ENCODE measurements at places on chromosomes 5 and 9.

GRCh38 chr9:134340475-134341160 lies 14.4 kb downstream of the RXRA start:
- DNase-seq = no peak

- DNase-seq = no peak
These were observed 236.2 kb upstream of the NREP start for GRCh38 chr5:111993242-111993641.

DNA sequence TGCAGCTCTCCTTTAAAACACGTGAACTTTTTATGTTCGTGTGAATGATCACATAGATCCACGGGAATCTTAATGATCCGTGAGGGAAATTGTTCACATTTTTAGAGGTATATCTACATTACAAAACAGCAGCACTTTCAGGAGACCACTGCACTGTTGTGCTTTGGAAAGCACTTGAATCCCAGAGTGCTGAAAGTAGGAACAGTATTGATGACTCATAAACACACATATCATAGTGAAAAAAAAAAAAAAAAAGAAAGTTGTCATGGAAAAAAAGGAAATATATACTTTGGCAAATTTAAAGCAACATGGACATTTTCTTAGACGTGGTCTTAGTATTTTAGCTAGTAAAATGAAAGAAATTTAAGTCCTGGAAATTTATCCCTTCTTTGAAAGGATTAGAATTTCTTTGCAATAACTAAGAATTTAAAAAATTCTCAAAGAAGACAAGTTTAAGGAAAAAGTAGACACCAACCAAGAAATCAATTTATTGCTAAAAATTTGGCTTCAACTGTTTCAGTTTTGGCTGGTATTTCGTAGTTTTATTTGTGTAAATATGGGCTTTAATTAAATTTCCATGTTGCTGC lies 55.4 kb downstream of the ADGRV1 start:
- no peak for DNase-seq

DNA sequence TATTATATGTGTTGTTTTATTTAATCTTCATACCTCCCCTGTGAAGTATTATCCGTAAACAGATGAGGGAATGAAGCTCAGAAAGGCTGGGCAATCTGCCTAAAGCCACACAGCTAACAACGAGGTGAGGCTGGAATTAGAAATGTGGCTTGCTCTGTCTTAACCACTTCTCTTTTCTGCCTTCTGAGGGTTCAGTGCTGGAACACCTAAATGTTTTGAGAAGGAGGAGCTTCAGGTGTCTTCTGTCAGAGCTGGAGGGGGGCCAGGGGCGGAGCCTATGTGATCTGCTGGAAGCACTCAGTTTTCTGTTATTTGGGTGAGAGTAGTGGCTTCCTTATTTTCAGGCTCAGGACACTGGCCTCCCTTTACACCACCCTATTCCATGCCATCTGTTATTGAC lies 35.0 kb upstream of the ARAP3 start:
- DNase-seq = no peak

DNA sequence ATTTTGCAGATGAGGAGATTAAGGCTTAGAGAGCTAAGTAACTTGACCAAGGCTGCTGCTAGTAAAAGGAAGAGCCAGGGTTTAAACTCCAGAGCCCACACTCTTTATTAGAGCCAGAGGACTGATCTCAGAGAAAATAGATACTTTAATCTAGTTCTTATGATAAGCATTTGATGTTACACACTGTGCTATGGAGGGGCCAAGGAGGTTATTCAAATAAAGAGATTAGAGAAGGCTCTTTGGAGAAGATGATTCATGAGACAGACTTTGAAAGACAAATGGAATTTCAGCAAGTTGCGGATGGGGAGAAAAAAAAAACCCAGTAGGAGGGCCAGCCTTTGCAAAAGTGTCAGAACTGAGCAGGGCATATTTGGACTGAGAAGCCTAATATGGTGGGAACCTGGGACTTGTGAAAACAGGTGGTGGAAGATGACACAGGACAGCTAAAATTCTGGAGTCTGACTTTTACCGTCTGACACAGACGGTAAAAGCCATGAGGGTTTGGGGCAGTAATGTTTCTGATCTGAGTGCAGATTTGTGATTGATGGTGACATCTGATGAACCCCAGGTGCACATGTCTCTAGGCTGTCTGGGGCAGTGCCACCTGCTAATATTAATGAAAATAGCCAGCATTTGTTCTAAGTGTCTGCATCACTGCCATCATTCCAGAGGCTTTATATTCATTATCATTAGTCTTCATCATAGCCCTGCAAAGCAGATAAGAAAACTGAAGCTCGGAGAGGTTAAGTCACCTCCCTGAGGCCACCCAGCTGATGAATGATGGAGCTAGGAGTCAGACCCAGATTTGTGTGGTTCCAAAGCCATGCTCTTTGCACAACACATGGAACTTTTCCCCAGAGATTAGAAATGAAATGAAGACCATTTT lies 65.3 kb upstream of the CXCL14 start:
- DNase-seq = no peak

DNA sequence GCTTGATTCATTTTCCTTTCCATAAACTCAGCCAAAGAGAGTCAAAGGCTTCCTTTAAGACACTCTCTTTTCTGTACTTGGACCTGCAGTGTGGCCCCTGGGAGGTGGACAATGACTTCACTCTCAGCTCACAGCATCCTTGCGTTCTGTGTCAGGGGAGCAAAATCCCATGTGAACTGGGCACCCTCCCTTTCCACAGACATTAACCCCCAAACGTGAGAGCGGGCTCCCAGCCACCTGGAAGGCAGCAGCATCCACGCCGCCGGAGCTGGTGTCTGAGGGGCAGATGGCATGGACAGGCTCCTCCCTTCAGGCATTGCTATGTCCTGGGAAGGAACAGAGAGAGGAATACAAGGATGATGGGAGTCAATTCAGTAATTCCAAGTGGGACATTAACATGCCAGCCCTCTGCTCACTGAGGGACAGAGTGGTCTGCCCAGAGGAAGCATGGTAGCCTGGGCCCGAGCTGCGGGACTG lies 39.5 kb downstream of the TRIP13 start:
- no peak for DNase-seq

DNA sequence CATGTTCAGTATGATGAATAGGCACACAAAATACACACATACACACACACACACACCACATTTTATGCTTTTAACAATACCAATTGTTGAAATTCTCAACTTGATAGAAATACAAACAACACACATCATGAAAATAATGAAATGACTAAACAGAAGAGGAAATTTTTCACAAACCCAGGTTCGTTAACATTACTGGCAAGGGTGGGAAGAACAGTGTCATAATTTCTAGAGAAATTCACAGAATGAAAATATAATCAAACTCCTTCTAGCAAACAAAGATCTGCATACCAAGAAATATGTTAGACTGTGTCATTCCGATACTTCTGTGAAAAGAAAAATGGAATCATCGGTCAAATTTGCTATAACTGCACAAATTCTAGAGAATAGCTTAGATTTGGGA lies 41.9 kb downstream of the ST8SIA4 start:
- DNase-seq = no peak
